Vein endothelial cell (primary cell): ENCODE measurements at places on chromosomes 1 and 21. TPM values are rescaled to one million over a fixed set of nuclear protein-coding genes. Genes with fewer than 3 reads are reported as not detected.

POTED gene
- total RNA-seq = not detected in 2 replicates

CYP4X1 gene
- 3.3 and 4.8 TPM in 2 replicates for total RNA-seq

KCNA2 gene
- total RNA-seq = under 0.01 TPM in 1 of 2 replicates, not detected in the other

RPS6KA1 gene
- total RNA-seq = 12.4 and 13.1 TPM in 2 replicates

PTPRC gene
- 0.33 TPM in 1 of 2 replicates, not detected in the other for total RNA-seq

CYP4A22 gene
- not detected in 2 replicates for total RNA-seq

RCSD1 gene
- 0.65 and 0.96 TPM in 2 replicates for total RNA-seq

IL19 gene
- total RNA-seq = not detected in 2 replicates

SPRR2E gene
- total RNA-seq = not detected in 2 replicates
